ENCODE measurements at places on chromosomes 3 and 15. TPM values are rescaled to one million over a fixed set of nuclear protein-coding genes. Genes with fewer than 3 reads are reported as not detected.
A peak's percentile ranks its signal among the peaks of the same experiment; 100 is the strongest.

DNA sequence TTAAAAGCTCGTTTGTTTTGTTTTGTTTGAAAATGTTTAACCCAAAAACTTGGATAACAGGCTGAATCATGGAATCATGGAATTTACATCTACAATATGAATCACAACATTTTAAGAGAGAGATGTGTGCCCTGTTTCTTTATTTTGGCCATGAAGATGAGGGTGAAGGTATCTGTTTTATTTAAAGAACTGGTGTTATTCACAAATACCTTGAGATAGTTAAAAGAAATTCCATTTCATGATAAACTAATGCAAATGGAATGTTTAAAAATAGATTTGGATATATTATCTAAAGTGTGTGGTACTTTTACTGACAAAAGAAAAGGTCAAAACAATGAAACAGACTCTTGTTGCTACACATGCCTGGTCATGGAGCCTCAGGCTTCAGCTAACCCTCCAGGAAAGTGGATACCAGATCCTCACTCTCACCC, 486.0 kb upstream of the CFAP20DC start:
- peak; percentile 2 for DNase-seq

TMCO5A gene
- polyA plus RNA-seq, result not detected

GRCh38 chr15:66566963-66567531, 1.2 kb upstream of the LCTL start:
- DNase-seq, result peak; percentile 87

- no peak for DNase-seq
These were observed 847.7 kb downstream of the ROBO2 start for GRCh38 chr3:77887611-77888010.

CHRM5 gene
- not detected for polyA plus RNA-seq

TWF2 gene
- polyA plus RNA-seq, result 188 TPM
